Urinary bladder (tissue), 4 donors: ENCODE measurements at places on chromosomes 5 and 9. TPM values are rescaled to one million over a fixed set of nuclear protein-coding genes. Genes with fewer than 3 reads are reported as not detected.

DMRT2 gene
- polyA plus RNA-seq = 0.10 TPM

DNM1 gene
- polyA plus RNA-seq = 15.2 TPM

QRFP gene
- 0.15 TPM for polyA plus RNA-seq

S100Z gene
- polyA plus RNA-seq = not detected

PTGES2 gene
- 59.6 TPM for polyA plus RNA-seq

GRCh38 chr5:17196697-17197096 is 20.7 kb upstream of the BASP1 start:
- DNase-seq = no peak

- DNase-seq = no peak
These were observed 54.0 kb downstream of the SLC22A5 start for GRCh38 chr5:132423438-132423898.

- DNase-seq = no peak
These were observed 34.6 kb downstream of the ANGPTL2 start for GRCh38 chr9:127087836-127088235.

DNA sequence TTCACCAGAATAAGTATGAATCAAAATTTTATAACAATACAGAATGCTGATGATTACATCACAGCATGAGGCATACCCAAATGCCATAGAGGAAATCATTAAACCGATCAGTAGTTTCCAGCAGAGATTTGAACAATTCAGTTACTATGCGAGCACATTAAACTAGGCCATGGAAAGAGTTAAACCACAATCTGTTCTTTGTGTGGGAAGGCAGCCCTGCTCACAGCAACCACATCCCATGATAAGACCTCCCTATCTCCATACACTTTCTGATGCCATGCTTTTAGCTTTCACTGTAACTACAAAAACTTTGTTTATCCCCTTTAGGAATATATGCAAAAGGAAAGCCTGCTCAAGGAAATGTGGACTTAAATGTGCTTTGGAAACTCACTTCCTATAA is 4.5 kb downstream of the NFIB start:
- DNase-seq = no peak

DNA sequence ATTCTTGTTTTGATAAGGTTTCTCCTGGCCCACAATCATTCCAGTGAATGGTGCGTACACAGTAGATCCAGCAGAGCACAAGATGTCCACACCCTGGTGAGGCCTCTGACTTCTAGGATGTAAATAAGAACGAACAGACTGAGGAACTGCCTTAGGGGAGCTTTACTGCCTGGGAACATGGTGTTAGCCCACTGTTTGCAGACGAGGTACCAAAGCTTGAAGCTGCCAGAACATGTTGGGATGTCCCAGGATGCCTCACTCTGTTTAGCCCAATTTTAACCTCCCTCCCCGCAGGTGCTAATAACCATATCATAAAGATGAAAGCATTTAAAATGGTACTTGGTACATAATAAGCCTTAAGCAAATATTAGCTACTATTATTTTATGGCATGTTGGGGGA is 3.5 kb downstream of the LECT2 start:
- DNase-seq = no peak

- no peak for DNase-seq
These were observed 6.4 kb upstream of the EXOC3 start for GRCh38 chr5:436641-436975.

- DNase-seq = no peak
These were observed 67.2 kb upstream of the TSLP start for GRCh38 chr5:111004291-111004690.

DNA sequence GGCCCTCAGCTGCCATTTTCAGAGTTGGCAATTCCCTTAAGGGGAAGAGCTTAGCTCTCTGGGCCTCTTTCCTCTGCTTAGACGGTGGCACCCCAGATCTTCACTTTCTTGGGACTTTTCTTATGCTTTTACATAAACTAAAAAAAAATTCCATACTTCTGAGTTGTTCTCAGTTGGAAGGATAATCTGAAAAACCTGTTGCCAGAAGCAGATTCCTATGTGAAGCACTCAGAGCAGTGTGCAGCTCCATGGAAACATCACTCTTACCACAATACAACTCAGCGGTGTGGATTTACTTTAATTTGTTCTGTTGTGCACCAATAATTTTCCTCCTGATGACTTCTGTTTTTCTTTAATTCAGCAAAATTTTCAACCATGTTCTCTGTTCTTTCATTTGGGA is 44.1 kb upstream of the MROH2B start:
- DNase-seq = no peak
